Activated CD4-positive, alpha-beta memory T cell treated with anti-CD3 and anti-CD28 coated beads for 36 hours (primary cell): ENCODE measurements at places on chromosomes 5 and 9. TPM values are rescaled to one million over a fixed set of nuclear protein-coding genes. Genes with fewer than 3 reads are reported as not detected.

DNA sequence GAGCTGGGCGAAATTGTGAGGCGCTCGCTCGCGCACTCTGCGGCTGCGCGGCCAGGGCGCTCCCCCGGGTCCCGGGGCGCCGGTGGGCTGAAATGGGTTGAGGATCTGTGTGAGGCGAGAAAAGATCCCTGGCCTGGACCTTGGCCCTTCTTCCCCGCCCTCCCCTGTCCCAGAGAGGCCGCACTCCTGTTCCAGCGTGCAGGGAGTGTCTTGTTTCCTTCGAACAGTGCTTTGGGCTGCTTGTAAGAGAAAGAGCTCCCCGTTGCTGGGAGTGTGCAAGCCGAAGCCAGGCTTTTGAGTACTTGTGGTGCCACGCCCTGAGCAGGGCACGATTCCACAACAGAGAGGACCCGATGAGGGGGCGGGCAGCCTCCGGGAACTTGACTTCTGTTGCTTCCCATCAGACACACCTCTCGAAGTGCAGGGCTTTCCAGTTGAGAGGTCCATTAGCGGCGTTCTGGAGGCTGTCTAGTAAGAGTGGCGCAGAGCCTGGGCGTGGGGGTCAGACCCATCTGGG lies 535 bp downstream of the DOLPP1 start:
- DNase-seq, result no peak

- DNase-seq, result no peak
These were observed 427.4 kb downstream of the CETN3 start for GRCh38 chr5:89981878-89982773.

GRCh38 chr5:142627383-142628217 lies 58.3 kb downstream of the FGF1 start:
- no peak for DNase-seq

- no peak for DNase-seq
These were observed 1.4 kb downstream of the LRSAM1 start for GRCh38 chr9:127452691-127453090.

DNA sequence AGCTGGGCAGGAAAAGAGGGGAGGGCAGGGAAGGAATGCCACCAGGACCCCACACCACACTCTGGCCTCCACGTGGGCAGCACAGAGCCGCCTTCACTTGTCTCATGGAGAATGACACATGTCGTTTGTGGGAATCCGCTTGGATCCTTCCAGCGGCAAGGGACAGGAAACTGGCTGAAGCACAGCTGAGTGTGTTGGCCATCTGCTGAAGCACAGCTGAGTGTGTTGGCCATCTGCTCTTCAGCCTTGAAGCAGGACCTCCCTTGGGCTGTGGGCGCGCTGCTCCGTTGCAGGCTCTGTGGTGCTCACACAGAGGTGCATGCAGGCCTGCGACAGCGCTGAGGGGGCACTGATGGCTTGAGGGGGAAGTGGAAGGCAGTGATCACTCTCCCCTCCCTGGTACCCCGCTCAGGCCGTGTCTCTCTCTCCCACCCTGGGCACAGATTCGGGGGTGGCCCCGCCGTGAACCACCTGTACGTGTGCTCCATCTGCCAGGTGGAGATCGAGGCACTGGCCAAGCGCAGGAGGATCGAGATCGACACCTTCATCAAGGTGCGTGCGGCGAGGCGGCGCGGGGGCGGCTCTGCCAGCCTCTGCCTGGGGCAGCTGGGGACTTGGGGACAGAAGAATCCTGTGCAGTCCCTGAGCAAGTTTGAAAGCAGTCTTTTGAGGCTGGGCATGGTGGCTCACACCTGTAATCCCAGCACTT lies 40.6 kb downstream of the USP20 start:
- DNase-seq, result no peak

GRCh38 chr5:141567513-141568117 lies 51.2 kb downstream of the DIAPH1 start:
- no peak for DNase-seq

- no peak for DNase-seq
These were observed 128.5 kb upstream of the IQGAP2 start for GRCh38 chr5:76274571-76274970.

GRCh38 chr5:57267805-57268204 lies 93.9 kb downstream of the GPBP1 start:
- no peak for DNase-seq

DNA sequence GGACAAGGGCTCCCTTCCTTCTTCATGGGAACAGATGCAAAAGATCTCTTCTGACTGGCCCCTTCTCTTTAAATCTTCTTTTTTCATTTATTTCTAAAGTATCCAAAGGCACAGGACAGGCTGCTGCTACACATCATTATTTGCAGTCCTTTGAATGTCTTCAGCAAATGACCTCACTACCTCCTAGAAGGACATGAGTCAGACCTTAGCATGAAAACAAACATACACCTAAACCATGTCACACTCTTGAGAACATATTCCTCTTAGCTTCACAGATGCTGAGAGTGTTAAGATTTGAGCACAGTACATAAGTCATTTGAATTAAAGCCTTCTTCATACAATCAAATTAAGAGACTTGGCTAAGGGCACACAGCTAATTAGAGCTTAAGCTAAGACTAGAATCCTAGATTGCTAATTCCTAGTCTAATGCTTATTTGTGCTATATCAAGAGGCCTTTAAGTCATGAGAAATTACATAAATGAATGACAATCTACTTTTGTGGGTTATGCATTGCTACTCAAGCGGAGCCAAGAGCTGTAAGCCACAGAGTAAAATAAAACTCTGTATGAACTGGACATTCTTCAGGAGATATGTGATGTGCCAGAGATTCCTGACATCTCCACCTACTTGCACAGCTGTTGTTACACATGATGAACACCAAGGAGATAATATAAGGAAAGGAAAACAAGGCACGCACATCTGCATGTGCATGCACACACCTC lies 109.1 kb upstream of the PTGER4 start:
- no peak for DNase-seq

Gene PCDHB11
- total RNA-seq, result not detected

Gene SMIM33
- 1.5 TPM for total RNA-seq

Gene SEC61B
- 166 TPM for total RNA-seq

Gene SRP19
- 49.1 TPM for total RNA-seq

Gene PCDHA9
- not detected for total RNA-seq

Gene SECISBP2
- 34.7 TPM for total RNA-seq

Gene MAP1B
- total RNA-seq, result 0.78 TPM
